Parietal lobe (tissue), 2 donors: ENCODE measurements at places on chromosomes 6 and 20. TPM values are rescaled to one million over a fixed set of nuclear protein-coding genes. Genes with fewer than 3 reads are reported as not detected.

ENPP5 gene
- 5.0 TPM for total RNA-seq

MRPS18B gene
- total RNA-seq: 28.2 TPM

SLC22A16 gene
- not detected for total RNA-seq

PPP1R16B gene
- total RNA-seq: 11.6 TPM

OOEP gene
- not detected for total RNA-seq

HEY2 gene
- total RNA-seq: 1.3 TPM

TUBB2B gene
- total RNA-seq: 3,227 TPM

FAXC gene
- 54.1 TPM for total RNA-seq

GSTA2 gene
- not detected for total RNA-seq
